ENCODE measurements at places on chromosomes 1 and 21.
A peak's percentile ranks its signal among the peaks of the same experiment; 100 is the strongest.

GRCh38 chr1:76891931-76892622 is 24.8 kb downstream of the ST6GALNAC5 start:
- DNase-seq: no peak

GRCh38 chr1:66143651-66144050 is 351.0 kb downstream of the PDE4B start:
- no peak for DNase-seq

- no peak for DNase-seq
Observed at GRCh38 chr1:44288883-44289282, 66.2 kb downstream of the ERI3 start.

- DNase-seq: no peak
Observed at GRCh38 chr1:4366091-4366490, 288.3 kb upstream of the AJAP1 start.

DNA sequence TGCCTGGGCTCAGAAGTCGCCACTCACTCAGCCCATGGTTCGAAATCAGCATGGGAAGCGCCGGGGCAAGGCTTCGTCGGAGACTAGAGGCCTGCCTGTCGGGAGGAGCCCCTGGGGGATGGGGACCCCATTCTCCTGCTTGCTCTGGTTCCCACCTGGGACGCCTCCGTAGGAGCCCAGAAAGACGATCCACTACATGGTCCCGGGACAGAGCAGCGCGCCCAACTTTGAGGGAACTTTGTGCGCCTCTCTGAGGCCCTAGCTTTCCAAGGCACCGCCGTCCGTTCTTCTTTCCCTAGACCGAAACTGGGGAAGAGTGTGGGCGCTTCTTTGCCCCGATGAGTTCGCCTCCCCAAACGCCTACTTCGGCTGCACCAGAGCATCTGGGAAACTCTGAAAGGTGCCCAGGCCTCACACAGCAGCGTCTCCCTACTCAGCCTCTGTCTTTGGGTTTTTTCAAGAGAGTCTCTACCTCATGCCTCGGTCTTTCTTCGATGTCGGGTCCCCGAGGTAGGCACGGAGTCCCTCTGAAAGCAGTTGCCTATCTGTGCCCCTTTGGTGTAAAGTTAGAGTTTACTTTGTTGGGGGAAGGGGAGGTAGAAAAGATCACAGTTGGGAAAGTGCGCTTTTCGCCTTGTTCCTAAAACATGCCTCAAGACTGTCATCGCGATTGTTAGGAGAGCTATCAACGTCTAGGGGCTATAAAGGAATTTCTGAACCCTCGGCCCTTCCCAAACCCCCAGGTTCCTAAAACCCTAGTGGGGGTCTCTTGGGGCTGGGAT is 14.0 kb downstream of the NR5A2 start:
- no peak for DNase-seq

DNA sequence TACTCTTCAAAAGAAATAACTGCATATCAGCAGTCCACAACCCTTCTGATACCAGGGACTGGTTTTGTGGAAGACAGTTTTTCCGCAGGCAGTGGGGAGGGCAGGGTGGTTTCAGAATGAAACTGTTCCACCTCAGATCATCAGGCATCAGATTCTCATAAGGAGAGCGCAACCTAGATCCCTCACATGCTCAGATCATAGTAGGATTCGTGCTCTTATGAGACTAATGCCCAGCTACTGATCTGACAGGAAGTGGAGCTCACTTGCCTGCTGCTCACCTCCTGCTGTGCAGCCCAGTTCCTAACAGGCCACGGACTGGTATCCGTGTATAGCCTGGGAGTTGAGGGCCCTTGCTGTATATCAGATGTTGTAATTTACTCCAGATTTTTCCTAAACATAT is 11.5 kb downstream of the RO60 start:
- no peak for DNase-seq

GRCh38 chr1:161216945-161217712 is 2.0 kb downstream of the FCER1G start:
- no peak for DNase-seq

DNA sequence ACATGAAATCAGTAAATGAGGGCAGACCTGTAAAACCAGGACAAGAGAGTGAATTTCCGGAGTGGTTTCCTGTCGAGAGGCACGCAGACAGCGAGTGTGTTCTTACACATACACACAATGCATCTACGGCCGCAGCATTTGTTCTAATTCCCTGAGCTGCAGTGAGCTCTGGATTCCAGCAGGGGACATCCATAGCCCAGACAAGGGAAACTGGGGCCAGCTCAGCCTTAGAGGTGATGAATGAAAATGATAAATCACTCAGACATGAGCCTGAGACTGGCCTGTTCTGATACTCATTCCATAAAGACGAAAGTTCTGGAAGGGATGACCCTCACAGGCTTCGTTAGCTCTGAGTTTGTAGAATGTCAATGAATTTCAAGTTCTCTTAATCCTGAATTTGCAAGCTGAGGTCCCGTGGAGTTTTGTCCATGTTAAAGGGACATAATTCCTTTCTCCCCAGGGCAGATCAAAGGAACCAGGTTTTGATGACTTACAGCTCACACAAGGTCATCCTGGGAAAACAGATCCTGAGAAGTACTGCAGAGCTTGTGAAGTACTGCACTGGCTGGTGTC is 207.9 kb upstream of the C1orf87 start:
- DNase-seq: no peak

DNA sequence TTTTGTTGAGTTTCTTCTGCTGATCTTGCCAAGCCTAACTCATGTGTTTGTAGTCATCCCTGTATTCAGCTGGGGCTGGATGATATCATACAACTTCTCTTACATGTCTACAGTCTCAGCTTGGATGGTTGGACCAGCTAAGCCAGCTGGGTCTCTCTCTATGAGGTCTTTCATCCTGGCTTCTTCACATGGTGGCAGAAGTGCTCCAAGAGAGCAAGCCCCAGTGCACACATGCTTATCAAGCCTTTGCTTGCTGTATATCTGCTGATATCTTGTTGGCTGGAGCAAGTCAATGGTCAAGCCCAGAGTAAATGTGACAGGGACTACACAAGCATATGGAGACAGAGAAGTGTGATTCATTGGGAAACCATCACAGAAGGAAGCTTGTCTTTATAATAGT is 29.2 kb upstream of the SLC44A5 start:
- DNase-seq: no peak

DNA sequence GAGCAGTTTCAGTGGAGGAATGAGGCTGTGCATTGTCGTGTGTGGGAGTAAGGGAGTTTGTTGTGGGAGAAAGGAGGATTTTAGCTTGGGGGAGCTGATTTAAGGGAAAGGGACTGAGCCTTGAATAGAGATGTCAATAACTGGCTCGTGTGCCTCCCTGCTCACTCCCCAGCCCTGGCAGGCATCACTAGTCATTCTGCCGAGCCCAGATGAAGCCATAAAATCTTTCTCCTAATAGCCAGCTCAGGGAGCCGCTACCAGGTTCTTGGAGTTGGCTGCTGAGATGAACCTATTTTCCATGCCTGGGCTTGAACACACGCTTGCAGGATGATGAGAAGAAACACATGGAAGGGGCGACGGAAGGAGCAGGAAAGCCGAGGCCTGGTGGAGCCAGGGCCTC is 65.0 kb upstream of the POU3F1 start:
- no peak for DNase-seq

GRCh38 chr1:45198185-45198584 is 8.2 kb downstream of the ZSWIM5 start:
- DNase-seq: no peak

GRCh38 chr1:107874221-107874620 is 90.8 kb downstream of the VAV3 start:
- no peak for DNase-seq

- DNase-seq: no peak
Observed at GRCh38 chr21:39568361-39568760, 44.4 kb upstream of the B3GALT5 start.

GRCh38 chr1:219292999-219293398 is 119.3 kb downstream of the LYPLAL1 start:
- no peak for DNase-seq

DNA sequence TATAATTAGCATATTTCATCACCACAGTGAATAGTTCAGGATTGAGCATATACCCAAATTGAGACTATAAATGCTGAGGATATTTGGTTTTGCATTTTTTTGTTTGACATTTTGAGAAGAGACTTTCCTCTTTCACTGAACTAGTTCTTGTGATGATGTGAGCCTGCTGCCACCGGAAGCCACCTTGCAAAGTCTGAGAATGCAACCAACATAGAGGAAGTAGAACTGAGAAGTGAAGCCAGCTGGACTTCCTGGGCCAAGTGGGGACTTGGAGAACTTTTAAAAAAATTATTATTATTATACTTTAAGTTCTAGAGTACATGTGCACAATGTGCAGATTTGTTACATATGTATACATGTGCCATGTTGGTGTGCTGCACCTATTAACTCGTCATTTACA is 102.3 kb downstream of the RPE65 start:
- DNase-seq: no peak

DNA sequence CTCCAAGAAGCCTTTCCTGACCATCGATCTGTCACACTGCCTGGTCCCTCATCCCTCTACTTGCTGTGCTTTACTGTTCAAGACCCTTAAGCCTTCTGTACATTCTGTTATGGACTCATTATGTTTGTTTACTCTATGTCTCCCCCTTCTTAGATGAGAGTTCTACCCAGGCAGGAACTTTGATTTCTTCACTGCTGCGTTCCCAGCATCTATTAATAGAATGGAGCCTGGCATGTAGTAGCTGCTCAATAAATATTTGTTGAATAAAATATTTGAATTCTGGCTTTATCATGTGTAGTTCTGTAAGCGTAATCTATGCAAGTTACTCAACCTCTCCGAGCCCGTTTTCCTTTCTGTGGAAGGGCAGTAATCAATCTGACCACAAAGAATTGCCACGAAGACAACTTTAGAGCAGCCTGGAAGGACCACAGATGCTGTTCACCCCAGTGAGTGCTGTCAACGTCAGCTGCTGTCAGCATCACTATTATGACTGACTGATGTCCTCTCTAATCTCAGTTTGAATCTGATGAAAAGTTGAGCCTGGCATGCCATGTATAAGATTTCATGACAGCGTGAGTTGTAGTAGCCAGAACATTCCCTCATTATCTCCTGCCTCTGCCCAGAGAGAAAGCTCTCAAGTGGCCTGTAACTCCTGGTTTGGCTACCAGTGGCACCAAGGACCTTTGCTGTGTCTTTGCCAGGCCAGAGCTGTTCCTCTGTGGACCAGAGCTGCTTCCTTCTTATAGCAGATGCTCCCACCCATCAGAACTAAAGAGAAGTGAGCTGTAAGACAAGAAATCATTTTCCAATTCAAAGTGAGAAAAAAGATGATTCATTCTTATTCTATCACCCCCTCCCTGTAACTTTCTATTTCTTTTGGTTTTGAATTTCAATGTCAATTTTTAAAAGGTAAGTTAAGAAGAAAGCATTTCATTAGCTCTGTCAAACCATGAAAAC is 94.5 kb downstream of the PRDM2 start:
- DNase-seq: no peak

- DNase-seq: peak; percentile 62
Observed at GRCh38 chr1:174965362-174966007, 34.3 kb upstream of the CACYBP start.

DNA sequence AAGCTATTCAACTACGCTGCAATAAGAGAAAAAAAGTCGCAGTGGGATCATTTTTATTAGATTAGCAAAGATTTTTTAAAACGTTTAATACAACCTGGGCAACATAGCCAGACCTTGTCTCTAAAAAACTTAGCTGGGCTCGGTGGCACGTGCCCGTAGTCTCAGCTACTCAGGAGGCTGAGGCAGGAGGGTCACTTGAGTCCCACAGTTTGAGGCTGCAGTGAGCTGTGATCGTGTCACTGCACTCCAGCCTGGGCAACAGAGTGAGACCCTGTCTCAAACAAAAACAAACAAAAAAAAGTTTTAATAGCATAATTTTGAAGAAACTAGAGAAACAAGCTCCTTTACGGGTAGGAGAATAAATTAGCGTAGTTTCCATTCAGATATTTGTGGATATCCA is 1.0 kb upstream of the PRDM15 start:
- no peak for DNase-seq

GRCh38 chr1:91997607-91998195 is 32.1 kb upstream of the EPHX4 start:
- DNase-seq: peak; percentile 27

DNA sequence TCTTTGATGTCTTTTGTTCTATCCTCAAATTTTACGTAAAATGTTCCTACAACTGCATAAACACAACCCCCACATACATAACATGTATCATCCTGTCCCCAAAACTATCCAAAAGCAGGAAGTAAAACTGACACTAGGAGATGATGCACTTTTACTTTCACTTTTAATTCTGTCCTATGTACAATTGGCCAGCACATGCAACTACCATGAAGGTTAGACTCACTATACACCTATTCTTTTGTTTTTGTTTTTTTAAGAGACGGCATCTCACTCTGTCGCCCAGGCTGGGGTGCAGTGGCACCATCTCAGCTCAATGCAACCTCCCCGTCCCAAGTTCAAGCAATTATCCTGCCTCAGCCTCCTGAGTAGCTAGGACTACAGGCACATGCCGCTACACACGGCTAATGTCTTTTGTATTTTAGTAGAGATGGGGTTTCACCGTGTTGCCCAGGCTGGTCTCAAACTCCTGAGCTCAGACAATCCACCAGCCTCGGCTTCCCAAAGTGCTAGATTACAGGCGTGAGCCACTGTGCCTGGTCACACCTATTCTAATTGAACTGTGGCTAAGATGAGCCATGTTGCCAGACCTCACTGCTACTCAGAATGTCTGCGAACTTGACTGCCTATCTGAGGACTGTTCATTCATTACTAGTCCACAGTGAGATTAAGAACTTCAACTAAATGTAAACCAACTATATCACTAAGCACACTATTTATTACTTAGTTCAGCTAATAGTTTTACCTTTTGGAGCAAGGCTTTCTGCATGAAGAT is 48.0 kb downstream of the TOR3A start:
- peak; percentile 38 for DNase-seq

DNA sequence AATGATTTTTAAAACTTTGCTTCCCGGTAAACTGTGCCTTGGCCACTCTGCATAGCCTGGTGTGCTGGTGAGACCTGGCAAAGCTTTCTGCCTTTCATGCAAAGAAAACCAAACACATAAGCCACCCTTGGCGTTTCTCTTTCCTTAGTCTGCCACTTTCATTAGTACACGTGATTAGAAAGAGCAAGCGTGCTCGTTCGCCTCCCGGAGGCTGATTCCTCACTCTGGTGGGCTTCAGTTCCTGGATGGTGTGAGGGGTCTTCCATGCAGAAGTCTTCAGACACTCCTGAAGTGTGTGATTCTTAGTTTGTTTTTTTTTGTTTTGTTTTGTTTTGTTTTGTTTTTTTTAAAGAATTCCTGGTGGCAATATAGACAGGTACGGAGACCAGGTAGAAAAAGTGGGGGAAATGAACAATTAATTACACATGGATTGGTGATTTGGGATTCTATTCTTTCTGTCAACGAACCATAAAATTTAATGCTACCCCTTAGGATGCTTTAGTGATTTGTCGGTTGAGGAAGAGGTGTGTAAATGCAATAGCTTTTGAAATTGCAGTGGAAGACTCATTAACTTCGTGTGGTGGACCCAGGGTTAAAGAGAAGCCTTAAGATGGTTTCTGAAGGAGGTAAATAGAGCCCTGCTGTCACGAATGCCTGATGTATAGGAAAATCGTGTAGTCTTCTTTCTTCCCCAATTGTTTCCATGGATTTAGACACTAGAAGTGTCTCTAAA is 2.1 kb downstream of the GALNT2 start:
- no peak for DNase-seq

GRCh38 chr21:38938343-38938742 is 132.6 kb downstream of the ETS2 start:
- DNase-seq: no peak

GRCh38 chr21:45623436-45623835 is 20.1 kb upstream of the PCBP3 start:
- no peak for DNase-seq
